ENCODE measurements at places on chromosomes 2 and 18.

DNA sequence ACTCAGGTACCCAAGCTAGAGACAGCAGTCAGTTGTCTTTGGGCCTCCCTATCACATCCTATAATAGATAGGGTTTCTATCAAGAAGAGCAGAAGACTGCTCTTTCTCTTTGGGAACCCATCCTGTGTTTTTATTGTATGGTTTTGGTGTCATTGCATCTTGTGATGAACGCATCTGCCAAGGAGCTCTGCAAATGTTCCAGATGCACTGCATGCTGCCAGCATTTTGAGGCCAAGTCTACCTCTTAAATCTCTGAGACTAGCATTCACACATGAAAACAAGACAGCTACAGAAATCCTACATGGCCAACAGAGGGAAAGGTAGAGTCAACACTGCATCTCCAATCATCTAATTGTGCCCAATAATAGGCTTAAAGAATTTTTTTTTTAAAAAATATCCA is 14.0 kb downstream of the SEMA4F start:
- no peak for DNase-seq

- no peak for DNase-seq
These were observed 79.4 kb upstream of the AGAP1 start for GRCh38 chr2:235414422-235414821.

DNA sequence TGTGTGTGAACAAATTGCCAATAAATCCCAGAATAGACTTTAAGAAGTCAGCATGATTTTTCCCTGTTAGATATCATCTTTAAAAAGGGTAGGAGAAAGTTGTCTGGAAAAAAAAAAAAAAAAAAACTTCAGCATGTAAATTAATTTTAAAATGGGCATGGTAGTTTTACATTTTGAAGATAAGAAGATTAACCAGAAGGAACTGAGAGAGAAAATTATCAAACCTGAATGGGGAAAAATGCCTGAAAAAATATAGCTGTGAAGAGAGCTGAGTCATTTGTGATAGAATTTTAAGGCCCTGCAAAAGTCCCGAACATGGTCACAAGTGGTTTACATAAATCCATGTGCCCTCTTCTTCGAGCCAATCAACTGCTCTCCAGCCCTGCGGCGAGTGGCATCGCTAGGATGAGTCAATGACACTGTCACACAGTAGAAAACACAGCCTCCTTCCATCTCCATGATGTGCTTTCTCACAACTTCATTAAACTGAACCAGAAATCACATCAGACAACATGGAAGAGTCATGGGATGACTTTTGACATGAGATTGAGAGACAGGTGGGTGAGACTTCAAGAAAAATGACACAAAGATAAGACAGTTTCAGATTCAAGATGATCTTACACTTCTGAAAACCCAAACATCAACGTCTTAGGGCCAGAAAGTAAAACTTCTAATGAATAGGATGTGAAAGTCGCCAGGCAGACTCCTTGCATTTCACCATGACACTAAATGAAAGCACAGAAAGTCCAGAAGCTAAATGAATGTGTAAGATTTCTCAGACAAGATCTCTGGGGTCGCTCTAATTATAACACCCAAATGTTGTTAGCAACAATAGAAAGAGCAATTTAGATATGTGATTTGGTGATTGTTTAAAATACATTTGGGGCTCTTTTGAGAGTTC is 273.0 kb upstream of the ID2 start:
- peak; percentile 48 for DNase-seq

GRCh38 chr2:165958313-165958960 is 4.9 kb upstream of the TTC21B start:
- DNase-seq: no peak

DNA sequence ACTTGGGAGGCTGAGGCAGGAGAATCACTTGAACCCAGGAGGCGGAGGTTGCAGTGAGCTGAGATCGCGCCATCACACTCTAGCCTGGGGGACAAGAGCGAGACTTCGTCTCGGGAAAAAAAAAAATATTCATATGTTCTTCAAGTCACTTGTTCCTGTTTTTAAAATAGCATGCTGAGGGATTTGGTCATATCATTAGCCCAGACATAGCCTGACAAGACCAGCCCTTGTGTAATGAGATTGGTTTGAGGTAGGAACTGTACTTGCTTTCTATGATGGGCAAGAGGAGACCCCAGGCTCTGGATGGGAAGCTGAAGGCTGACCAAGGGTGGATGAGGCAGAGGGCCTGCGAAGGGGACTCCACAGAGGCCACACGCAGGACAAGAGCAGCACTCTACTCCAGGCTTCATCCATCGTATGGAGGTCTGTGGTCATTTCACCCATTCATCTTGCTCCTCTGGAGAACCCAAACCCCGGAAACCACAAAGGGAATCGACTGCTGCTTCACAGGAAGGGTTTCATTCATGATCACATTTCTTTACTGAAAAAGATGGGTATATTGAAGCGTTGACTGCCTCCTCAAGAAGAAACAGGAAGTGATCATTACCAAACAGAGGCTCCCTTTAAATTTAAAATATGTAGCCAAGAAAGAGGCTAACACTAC is 87.1 kb upstream of the ZNF397 start:
- DNase-seq: no peak

DNA sequence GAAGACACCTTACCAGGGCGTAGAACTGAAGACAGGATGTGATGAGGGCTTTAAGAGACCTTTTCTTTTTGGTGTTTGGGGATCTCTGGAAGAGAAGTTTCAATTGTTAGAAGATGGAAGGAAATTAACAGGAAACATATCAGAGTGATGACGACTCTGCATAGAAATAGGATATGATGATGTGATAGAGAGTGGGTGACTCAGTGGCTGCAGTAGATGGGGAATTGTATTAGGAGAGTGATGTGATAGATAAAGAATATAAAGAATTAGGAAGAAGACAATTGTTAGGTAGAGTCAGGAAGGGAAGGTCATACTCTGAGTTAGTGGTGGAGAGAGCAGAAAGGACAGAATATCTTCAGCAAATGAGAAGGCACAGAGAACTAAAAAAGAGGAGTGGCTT is 593.9 kb downstream of the NYAP2 start:
- DNase-seq: no peak

- peak; percentile 30 for DNase-seq
These were observed 2.9 kb downstream of the IL18R1 start for GRCh38 chr2:102358496-102358895.

- no peak for DNase-seq
These were observed 128.2 kb downstream of the KCNH7 start for GRCh38 chr2:162710287-162710890.

DNA sequence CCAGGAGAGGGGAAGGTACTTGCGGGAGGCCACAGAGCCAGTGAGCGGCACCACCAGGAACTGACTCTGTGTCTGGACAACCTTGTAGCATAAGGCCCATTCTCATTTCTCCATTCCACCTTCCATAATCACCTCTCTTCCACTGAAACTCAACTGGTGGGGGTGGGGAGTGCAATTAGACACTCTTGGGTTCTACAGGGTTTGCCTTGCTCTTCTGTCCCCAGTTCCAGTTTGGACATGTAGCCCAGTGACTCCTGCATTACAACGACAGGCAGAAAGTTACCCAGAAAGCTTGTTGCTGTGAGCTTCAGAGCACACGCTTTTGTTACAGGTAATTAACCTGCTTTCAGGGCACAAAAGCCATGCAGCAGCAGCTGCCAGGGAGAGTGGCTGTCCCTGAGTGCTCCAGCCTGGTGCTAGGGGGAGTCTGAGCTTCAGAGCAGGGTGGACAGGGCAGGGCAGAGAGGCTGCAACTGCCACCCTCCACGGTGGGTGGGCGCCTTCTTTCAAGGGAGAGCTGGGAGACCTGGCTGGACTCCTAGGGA is 65.2 kb downstream of the COPS8 start:
- no peak for DNase-seq

DNA sequence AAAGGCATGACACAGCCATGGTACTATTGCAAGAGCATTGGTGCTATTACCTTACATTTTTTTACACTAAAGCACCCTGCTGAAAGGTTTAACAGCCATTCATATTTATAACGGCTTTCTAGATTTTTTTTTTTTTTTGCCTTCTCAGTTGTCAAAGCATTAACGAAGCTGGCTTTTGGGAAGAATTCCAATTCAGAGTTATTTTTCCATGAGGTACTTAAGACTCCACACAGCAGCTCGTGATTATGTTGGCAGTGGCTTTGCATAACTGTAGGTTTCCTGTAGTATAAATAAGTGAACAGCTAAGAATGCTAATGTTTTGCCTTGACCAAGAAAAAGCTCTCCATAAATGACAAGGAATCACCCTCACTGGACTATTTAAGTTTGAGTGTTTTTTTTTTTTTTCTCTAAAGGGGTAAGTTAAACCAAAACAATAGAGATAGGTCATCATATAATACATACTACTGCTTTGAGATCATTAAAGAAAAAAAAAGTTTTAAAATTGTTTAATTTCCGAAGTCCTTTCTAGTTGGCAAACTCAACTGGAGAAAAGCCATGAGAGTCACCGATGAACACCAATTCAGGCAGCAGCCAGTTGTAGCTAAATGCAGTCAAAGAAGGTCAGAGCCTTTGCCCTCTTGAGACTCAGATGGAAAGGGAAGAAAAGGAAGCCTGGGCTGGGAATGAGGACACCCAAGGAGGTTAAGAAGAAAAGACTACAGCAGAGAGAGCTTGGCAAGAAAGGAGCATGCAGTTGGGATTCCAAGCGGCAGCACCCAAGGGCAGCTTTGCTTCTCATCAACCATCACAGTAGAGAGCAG is 187.4 kb upstream of the NCKAP5 start:
- no peak for DNase-seq

- DNase-seq: no peak
These were observed 38.9 kb downstream of the LDLRAD4 start for GRCh38 chr18:13257361-13257980.

- no peak for DNase-seq
These were observed 84.2 kb upstream of the DNER start for GRCh38 chr2:229798446-229799155.

DNA sequence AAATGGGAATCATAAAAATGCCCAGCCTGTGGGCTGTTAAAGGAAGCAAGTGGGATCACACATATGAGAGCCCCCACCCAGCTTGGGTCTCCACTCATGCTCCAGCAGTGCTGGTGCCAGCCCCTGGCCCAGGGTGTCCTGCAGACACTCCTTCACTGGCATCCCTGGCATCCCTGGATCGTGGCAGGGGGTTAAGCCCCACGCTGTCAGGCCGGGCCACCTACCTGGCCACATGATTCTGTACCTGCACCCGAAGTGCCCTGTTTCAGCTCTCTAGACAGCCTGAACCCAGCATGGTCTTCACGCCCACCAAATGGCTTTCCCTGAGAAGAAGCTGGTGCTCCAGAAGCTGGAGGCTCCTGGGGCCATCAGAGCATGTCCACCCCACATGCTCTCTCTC is 137.4 kb downstream of the INHBB start:
- no peak for DNase-seq

DNA sequence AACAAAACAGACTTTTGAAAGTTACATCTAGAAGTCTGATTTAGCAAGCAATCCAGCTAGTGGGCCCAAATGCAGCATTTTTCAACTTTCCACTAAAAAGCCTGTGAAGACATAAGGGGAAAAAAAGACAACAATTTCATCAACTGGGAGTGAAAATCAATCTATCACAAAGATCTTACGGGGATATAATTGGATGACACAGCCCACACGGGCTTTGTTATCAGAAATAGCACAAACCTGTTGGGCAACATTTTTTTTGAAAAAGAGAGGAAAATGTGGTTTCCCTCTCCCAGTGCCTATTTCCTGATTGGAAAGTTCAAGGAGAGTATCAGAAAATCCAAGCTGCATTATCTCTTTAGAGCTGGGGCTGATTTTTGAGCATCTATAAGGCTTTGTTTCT is 132.7 kb downstream of the EVA1A start:
- DNase-seq: no peak

GRCh38 chr2:124978597-124978996 is 953.5 kb downstream of the CNTNAP5 start:
- no peak for DNase-seq

- DNase-seq: no peak
These were observed 352.3 kb downstream of the INSIG2 start for GRCh38 chr2:118440404-118441098.

- DNase-seq: no peak
These were observed 115.3 kb downstream of the BCL2L11 start for GRCh38 chr2:111236025-111236424.

DNA sequence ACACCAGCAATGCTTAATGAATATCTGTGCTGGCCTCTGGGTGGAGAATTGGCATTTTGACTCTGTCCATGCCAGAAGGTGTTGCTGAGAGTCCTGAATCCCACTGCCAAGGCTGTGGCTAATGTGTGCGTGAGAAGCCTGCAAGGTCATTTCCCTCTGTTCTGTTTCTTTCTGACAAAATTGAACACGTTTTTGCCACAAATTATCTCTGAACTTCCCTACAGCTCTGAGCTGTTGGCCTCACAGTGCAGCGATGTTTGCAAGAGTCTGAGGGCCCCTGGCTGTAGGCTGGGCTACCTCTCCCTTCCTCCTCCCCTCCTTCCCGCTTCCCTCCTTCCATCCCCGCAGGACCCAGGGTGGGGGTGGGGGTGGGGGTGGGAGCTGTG is 154.1 kb upstream of the HS6ST1 start:
- no peak for DNase-seq

GRCh38 chr2:47041063-47041462 is 114.0 kb downstream of the STPG4 start:
- DNase-seq: no peak

- no peak for DNase-seq
These were observed 472.1 kb downstream of the CDH2 start for GRCh38 chr18:27704736-27705361.

DNA sequence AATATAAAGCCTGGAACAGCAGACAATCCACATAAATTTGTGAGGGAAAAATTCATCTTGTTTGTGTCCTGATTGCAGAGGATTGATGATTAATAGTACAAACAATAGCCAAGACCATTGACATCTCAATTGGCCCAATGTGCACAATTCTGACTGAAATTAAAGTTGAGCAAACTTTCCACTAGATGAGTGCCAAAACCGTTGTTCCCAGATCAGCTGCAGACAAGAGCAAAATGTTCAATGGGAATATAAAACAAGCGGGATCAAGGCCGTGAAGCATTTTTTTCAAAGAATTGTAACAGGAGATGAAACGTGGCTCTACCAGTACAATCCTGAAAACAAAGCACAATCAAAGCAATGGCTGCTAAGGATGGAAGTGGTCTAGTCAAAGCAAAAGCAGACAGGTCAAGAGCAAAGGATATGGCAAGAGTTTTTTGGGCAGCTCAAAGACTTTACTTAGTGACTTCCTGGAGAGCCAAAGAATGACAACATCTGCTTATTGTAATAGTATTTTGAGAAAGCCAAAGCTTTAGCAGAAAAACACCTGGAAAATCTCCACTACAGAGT is 55.9 kb upstream of the KIF5C start:
- no peak for DNase-seq

- DNase-seq: no peak
These were observed 413 bp downstream of the ALKAL2 start for GRCh38 chr2:287471-287885.

DNA sequence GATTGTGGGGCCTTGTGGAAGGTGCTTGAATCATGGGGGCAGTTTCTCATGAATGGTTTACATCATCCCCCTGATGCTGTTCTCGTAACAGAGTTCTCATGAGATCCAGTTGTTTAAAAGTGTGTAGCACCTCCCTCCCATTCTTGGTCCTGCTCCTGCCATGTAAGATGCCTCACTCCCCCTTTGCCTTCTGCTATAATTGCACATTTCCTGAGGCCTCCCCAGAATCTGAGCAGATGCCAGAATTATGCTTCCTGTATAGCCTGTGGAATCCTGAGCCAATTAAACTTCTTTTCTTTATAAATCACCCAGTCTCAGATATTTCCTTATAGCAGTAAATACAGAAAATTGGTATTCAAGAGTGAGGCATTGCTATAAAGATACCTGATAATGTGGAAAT is 15.6 kb upstream of the WDR75 start:
- no peak for DNase-seq
